ENCODE measurements at places on chromosomes 2 and 18.

DNA sequence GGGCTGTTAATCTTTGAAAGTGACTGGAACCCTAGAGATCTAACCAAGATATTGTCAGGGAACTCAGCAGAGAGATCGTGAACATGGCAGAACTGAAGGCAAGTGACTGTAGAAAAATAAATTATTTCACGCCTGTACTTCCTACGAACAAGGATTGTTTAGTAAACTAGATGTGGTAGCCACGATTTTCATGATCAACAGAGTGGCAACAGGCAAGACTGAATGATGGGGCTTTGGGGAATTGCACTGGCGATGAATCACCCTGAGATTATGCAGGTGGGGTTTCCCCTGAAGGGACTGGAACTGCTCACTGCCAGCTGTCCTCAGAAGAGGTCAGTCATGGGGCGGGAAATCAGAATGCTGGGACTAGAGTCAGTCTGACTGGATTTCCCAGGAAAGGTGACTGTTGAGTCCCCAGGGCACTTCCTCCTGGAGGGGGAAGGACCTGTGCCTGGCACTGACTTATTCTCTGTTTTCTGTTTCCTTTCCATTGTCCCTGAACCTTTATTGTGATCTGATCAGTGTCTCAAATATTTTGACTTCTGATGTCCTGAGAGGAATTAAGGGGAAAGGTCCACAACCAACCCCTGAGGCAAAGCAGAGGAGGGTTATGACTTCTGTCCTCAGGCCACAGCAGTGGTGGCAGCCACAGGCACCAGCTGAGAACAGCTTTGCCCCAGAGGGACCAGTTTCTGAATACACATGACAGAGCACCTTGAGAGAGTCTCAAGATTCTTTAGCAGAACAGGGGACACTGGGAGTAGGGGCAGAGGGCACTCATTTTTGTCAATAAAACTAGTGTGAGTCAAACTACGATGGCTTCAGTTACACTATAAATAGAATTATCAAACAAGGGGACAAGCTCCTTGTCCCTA lies 70.0 kb downstream of the NAB1 start:
- DNase-seq = no peak

GRCh38 chr18:53797998-53798495 lies 426.4 kb downstream of the MBD2 start:
- no peak for DNase-seq

- no peak for DNase-seq
Measured at GRCh38 chr2:172972005-172972619, 103.5 kb upstream of the MAP3K20 start.

GRCh38 chr18:76340410-76340809 lies 154.6 kb downstream of the ZNF516 start:
- no peak for DNase-seq

DNA sequence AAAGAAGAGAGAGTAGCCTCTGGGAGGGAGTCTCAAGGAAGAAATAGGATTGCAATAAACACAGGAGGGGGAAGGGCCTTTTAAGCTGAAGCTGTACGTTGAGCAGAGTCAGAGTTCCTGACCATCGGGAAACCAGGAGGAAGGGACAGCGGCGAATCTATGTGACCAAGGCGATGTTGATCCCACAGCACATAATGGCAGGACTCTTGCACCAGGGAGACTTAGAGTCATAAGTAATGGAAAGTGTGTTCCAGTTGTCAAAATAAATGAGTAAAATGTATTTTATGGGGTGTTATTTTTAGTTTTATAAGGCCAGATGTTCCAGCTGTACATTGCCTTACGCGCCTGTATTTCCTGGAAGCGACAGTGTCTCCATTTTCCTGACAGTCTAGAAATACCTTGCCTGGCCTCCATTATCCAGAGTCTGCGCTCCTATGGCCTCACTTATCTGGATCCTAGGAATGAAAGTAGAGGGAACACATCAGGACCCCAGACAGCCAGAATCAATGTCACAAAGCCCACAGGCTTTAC lies 152.8 kb upstream of the COPS8 start:
- DNase-seq = no peak

GRCh38 chr18:34221971-34222306 lies 2.8 kb downstream of the NOL4 start:
- no peak for DNase-seq

DNA sequence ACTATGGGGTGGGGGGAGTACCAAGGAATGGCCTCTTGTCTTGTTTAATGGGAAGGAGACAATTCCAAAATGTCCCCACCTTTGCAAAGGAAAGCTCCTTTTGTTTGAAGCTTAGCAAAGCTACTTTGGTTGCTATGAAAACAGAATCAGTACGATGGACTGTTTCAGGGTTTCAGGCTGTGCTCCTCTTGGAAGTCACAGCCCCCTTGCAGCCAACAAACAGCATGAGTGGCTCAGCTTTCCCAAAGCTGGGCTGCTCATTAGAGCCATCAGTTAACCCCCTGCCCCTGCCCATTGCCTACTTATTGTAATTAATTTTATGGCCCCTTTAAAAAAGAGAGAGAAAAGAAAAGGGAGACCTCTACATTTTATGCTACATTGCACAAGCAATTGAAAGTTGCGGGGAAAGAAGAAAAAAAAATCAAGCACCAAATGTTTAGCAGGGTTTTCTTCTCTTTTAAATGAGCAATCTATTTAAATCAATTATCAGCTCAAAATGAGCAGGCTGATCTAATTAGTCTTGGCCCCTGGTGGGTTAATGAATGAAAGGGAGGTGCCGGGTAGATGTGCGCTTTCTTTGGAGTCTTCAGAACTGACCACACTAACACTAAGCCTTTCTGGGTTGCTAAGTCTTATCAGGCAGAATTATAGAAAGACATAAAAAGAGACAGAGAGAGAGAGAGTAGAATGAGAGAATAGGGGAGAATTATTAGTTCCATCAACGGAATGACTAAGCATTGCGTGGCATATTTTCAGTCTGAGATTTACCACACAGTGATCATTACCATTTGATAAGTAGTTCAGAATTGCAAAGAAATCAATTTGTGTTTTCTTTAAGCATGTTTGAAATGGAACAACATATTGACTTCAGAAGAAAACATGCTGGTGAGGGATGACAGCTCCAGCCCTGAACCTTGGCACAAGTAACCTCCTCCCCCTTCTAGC lies 284.9 kb downstream of the INSIG2 start:
- DNase-seq = no peak

Measured in cortex of kidney (tissue), 1 donor.